HuH-7 (cell line): ENCODE measurements at places on chromosomes 5 and 9.

GRCh38 chr5:125004009-125004408 lies 257.6 kb upstream of the ZNF608 start:
- no peak for DNase-seq

GRCh38 chr9:126925876-126926275 lies 11.3 kb downstream of the RALGPS1 start:
- no peak for DNase-seq

GRCh38 chr9:82308836-82309235 lies 320.3 kb downstream of the SPATA31D1 start:
- DNase-seq = no peak

GRCh38 chr5:179326122-179326927 lies 18.9 kb downstream of the ADAMTS2 start:
- DNase-seq = no peak

DNA sequence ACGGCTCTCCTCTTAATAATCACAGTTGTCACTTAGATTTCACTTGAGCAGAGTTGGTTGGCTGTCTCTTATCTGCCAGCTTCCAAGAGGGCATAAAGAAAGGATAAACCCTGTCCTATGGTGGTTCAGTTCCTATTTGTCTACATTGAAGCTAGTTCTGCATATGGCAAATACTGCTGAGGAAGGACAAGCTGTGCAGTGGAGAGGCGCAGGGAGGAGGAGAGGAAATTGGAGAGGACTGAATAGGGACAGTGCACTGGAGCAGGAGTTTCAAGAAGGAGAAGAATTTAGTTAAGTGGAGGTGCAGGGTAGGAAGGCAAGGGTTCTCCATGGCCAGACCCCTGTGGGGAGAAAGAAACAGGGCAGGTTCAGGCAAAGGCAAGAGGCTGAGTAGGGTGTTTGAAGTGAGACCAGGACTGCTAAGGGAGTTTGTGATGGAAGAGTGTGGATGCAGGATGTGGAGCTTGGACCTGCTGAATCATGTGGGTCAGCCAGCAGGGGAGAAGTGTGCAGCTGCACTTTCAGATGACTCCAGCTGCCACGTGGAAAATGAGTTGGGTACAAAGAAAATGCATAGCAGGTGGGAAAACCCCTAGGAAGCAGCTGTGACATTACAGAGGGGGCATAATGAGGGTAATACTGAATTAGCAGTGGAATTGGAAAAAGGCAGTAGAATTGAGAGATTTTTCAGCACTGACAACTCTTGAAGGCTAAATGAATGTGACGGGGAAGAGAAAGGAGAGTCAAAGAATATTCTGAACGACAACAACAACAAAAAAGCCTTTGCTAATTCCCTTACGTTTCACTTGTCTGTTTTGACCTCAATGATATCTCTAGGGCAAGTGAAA lies 66.8 kb downstream of the MAMDC2 start:
- DNase-seq = no peak

GRCh38 chr5:171419688-171420430 lies 412 bp downstream of the FGF18 start:
- peak; percentile 64 for DNase-seq

- no peak for DNase-seq
These were observed 4.3 kb upstream of the COX7C start for GRCh38 chr5:86613455-86613854.

DNA sequence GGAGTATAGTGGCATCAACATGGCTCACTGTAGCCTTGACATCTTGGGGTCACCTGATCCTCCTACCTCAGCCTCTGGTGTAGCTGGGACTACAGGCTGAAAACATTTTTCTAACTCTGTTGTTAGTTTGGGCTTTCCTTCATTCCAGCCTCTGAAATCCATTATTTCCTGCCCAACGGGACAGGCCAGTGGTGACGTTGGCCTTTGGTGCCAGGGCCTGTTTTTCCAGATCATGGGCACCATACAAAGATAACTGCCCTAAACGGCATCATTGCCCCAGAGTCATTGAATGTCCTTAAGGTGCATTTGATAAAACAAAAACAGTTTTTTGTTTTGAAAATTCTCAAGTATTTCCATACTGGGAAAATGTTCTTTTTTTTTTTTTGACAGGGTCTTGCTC lies 32.1 kb downstream of the PIK3R1 start:
- no peak for DNase-seq

- no peak for DNase-seq
These were observed 138.1 kb upstream of the GRAMD2B start for GRCh38 chr5:126284977-126285696.

DNA sequence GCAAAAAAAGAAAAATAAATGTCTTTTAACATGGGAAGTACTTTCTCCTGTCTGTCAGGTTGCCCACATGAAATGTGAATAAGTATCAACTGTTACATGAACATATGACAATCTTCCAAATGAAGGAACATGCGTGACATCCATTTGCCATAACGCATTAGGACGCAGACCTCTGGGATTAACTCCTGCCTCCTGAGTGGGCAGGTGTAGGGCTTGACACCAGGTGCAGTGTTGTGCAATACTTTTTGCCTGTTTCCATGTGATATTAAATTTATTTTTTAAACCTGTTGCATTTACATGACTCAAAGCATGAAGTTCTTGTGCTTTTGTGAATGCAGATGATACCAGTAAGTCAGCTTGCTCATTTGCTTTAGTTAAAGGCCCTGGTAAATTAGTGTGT lies 8.7 kb upstream of the TMEM141 start:
- DNase-seq = no peak

DNA sequence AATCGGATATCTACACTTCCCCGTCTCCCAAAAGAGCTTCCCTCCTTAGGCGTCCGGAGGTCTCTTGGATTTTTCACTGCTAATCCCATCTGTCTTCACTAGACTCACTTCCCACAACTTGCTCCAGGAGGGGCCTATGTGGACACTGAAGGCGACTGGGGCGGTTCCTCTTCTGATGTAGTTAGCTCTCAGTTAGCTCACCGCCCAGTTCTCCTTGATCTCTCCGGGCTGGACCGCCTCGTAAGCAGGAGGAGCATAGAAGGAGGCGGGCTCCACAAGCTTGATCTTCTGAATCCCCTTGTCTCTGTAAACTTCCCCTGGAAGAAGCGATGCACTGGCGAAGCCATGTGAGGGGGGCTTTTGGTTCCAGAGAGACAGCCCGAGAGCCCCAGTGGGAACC lies 112.0 kb upstream of the SELENOP start:
- DNase-seq = no peak

DNA sequence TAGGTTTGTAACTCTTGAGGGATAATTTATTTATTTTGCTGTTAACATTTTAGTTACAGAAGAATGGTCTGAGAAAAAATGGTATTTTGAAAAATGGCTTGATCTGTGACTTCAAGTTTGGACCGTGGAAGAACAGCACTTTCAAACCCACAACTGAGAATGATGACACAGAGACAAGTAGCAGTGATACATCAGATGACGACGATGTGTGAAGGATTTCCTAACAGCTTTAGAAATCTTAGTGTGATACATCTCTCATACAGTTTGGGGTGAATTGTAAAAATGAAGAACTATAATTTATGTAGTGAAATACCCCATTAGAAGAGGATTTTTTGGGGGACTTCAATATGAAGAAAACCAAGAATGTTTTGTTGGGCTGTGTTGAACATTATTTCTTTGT lies 88.7 kb downstream of the GPBP1 start:
- no peak for DNase-seq

DNA sequence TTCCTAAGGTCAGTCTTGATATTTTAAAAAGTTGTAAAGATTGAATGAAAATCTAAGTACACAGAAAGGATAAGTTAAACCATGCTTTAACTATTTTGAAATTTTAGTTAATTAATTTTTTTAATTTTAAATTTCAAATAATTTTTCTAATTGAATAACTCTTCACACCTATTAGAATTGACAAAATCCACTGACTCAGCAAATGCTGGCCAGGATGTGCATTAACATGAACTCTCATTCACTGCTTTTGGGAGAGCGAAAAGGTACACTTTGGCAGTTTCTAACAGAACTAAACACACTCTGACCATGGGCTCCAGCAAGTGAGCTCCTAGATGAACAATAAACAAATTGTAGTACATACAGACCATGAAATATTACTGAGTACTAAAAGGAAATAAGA lies 209.5 kb downstream of the PTPRD start:
- no peak for DNase-seq

GRCh38 chr9:127489471-127490115 lies 38.3 kb downstream of the LRSAM1 start:
- DNase-seq = no peak

GRCh38 chr5:167415779-167416746 lies 875.4 kb upstream of the WWC1 start:
- no peak for DNase-seq
